NCI-H1092 treated with DMSO at 0.1 percent for 48 hours (cell line): ENCODE measurements at places on chromosomes 2 and 18.

DNA sequence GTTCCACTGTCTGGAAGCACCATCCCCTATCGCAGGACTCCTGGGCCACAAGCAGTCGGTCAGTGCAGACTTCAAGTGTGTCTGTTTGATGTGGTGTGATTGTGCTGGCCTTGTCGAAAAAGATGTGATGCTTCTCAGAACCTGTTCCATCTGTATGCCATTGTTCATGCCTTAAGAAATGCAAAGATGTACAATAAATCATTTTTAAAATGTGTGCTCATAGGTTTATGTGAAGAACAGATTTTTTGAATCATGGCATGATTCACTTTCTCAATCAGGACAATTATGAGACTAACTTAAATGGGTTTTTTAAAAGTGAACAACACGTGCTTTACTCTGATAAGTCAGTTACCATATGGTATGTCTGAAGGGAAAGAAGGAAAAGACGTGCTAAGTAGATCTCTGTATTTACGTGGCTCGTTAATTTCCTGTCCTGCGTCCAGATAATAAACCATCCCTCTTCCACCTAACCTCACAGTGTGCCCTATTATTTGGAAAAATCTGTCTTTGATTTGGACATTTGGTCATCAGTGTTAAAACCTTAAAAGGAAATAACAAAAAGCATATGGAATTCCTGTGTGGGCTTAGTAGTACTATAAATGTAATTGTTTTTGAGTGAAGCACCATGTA lies 54.9 kb downstream of the PRKRA start:
- DNase-seq, result no peak

GRCh38 chr2:108447947-108448677 lies 894 bp upstream of the GCC2 start:
- DNase-seq, result no peak

DNA sequence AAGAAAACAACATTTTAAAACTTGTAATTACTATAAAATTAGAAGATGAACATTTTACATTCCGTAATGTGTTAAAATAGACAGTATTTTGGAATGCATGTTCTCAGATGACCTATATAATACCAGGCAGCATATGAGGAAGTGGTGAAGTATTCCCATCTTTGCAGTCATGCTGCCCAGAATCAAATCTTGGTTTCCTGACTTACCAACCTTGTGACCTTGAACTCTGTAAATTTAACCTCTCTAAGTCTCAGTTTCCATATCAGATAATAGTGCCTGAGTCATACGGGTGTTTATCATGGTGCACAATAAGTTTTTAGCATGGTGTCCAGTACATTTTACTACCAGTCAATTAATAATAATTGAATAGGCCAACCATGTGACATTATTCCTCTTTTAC lies 7.3 kb upstream of the GALM start:
- no peak for DNase-seq

GRCh38 chr2:854460-854859 lies 96.2 kb upstream of the SNTG2 start:
- peak; percentile 36 for DNase-seq

- no peak for DNase-seq
Observed at GRCh38 chr18:79941473-79942119, 9.9 kb downstream of the SLC66A2 start.

DNA sequence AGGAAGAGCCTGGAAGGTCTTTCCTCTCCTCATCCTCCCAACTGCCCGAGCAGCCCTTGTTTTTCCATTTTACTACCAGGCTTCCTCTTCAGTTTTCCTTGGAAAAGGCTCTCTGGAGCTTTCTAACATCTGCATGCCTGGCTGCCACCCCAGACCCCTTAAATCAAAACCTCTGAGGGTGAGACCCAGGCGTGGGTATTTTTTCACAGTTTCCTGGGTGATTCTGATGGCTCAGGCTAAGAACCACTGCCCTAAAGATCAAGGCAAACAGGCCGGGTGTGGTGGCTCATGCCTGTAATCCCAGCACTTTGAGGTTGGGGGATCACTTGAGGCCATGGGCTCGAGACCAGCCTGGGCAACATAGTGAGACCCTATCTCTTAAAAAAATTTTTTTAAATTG lies 35.4 kb downstream of the EMILIN2 start:
- no peak for DNase-seq

- DNase-seq, result no peak
Observed at GRCh38 chr2:11388262-11389051, 44.0 kb upstream of the ROCK2 start.

DNA sequence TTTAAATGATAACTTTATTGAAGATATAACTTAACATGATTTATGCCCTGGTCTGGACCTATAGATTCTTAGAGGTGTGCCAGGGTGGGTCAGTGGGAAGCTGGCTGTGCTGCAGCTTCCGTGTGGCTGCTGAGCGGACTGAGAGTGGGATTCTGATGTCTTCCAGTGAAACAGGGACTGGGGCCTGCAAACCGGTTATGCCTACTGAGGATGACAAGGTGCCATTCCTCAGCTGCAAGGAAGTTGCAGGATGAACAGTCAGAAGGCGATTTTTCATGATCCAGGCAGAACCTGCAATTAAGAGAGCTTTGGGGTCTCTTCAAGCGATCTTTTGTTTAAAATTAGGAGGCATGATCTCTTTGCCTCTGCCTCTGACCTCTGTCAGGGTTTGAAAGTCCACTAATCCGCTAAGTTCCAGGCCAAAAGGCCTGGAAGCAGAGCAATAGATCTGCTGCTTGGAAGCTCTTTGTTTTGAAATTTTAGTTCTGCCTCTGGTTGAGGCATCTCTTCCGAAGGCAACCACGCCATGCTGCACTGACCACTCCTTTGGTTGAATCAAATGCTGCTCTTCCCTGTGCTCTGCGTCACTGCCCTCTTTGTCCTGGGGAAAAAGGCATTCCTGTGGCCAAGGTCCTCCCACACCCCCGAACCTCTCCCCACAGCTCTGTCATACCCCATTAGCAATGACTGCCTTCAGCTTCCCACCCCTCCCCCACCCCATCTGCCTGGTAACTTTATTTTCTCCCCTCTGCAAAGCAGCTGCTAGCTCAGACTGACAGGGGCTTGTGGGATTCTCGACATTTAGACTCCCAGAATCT lies 2.0 kb downstream of the TMEM169 start:
- no peak for DNase-seq

- DNase-seq, result no peak
Observed at GRCh38 chr2:85387754-85388153, 22.4 kb downstream of the CAPG start.

GRCh38 chr2:133817680-133818566 lies 249.7 kb upstream of the NCKAP5 start:
- no peak for DNase-seq

- no peak for DNase-seq
Observed at GRCh38 chr2:96540136-96540535, 3.6 kb downstream of the ARID5A start.

DNA sequence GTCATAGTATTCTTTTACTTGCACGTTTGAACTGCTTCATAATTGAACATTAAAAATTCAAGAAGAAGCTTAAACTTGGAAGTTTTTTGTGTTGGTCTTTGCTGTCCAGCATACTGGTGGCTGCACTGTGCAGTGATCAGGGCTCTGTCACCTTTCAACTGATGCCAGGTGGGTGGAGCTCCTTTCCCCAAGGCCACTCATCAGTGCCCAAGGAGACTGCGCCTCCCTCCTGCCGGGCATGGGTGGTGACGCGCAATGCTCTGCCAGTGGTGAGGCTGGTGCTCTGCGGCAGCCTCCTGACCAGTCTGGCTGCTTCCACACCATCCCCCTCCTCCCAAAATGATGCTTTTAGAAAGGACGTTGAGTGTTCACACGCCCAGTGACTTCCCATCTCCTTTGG lies 16.0 kb upstream of the LDLRAD4 start:
- DNase-seq, result no peak

DNA sequence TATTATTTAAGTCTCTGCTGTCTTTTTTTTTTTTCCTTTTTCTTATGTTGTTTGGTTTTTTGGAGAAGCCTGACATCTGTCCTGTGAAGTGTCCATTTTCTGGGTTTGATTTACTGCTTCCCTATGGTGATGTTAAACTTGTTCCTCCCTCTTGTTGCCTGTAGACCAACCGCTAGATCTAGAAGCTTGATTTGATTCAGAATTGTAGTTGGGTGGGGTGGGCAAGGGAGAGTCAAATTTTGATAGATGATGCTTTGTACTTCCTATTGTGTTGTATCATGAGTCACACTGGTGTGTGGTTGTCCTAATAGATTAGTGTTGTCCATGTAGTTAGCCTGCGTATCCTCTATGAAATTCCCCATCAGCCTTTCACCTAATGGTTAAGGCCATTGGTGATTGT lies 35.4 kb downstream of the CAB39 start:
- DNase-seq, result no peak

DNA sequence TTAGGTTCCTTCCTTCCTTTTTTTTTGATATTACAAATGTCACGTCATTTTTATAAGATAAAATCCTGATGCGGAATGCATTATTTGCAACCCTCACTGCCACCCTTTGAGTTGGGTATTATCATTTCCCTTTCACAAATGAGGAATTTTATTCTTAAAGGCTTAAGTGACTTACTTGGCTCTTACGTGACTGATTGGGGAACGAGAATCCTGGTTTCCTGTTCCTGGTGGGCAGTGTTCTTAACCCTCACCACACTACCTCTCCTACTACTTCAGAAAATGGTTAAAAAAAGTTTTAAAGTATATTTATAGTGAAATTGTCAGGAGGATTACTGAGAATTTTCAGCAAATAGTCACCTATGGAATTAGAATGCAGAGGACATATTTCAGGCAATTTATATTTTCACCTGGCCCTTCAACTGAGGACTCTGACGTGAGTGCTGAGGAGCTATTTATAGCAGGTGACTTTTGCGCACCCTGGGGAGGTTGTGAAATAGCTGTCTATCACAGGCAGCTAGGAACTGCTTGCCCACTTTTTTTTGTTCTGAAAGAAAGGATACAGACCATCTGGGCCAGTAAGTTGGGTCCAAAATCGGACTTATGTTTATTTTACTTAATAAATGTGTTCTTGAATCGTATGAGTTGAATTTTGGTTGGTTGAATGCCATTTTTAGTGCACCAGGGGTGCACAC lies 18.7 kb upstream of the RASGRP3 start:
- DNase-seq, result no peak

- DNase-seq, result no peak
Observed at GRCh38 chr2:23465936-23466335, 81.0 kb downstream of the KLHL29 start.

DNA sequence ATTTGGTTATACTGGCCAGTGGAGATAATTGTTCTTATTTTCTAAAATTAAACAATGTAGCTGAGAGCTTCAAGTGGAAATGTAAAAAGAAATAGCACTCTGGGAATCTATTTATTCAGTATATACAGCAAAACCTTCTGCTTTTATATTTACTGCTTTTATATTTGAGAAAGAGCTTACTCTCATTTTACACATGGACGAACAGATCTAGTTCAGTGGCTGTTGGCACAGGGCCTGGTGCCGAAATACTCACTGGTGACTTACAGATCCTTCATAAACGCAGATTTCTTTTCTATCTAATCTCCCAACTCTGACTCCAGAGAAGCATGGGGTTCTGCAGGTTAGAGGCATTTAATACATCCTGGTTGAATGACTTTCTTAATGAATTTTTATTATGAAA lies 266.2 kb downstream of the ASXL3 start:
- no peak for DNase-seq

DNA sequence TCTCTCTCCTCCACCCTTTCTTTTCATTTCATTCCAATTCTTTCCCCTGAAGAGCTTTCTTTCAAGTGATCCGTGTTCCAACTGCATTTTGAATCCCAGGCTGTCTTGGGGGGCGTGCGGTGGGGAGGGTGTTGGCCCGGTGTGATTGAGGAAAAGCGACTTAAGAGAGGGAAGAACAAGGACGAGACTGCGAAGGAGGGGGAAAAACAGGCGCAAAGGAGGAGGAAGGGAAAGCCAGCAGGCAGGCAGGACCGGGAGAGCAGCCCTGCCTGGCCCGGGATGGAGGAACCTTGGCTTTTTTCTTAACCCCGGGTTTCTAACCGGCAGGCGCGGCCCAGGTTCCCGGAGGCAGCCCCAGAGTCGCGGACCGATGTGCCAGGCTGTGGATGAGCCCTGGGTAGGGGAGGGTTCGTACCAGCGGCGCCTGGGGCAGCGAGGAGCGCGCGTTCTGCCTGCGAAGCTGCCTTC lies 1.3 kb downstream of the ADCYAP1 start:
- DNase-seq, result peak; percentile 31

GRCh38 chr2:241892299-241893137 lies 23.0 kb downstream of the RTP5 start:
- DNase-seq, result peak; percentile 17

DNA sequence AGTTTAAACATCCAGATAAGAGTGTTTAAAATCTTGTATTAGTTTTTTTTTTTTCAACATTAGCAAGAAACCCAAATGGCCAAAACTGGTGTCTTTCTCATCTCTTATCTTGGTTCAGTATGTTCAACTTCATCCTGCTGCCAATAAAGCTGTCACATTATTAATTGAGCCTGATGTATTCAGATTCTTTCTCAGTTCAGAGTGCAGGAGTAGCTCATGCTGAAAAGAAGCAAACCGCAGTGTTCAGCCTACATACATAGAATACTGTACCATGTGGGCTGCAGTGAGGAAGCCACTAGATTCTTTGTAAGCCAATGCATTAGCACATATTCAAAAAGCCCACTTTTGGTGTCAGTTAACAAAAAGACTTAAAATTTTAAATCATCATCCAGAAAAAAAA lies 76.2 kb downstream of the C18orf54 start:
- no peak for DNase-seq

DNA sequence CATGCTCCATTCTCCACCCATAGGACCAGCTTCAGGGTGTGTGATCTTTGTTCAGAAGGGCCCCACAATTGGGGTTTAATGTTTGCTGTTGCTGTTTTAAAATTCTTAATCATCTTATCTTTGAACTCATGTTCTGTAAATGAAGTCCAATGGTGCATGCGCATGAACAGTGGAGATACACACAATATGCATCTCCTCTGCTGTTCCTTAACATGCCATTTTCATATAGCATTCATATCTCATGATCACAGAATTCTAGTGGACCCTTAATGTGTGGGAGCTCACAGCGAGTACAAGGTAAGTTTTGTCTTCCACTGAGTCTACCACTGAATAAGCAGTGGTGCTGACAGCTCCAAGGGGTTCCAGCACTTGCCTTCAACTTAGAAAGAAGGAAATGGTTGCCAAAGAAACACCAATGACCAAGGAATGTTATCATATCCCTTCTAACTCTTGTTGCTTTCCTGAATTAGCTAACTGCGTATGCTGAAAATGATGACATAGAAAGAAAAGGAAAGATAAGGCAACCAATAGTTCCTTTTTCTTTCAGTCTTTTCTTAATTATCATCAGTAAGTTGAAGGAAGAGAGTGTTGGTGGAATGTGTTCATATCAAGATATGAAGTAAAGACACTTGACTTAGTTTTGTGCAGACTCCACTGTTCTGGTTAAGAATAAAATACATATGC lies 258.9 kb upstream of the FBXO11 start:
- DNase-seq, result no peak

GRCh38 chr18:39751161-39751560 lies 2185.6 kb upstream of the CELF4 start:
- no peak for DNase-seq

- DNase-seq, result no peak
Observed at GRCh38 chr2:99032786-99033185, 96.8 kb upstream of the CRACDL start.

DNA sequence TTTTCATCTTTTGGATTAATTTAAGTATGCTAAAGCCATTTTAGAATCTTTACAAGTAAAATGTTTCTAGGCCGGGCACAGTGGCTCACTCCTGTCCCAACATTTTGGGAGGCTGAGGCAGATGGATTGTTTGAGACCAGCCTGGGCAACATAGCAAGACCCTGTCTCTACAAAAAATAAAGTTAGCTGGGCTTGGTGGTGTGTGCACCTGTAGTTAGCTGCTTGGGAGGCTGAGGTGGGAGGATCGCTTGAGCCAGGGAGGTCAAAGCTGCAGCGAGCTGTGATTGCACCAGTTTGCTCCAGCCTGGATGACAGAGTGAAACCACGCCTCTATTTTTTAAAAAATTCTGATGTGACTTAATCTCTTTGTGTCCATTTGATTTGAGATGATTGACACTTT lies 3.9 kb downstream of the PPM1B start:
- DNase-seq, result no peak
